ENCODE measurements at places on chromosomes 6 and 20.

DNA sequence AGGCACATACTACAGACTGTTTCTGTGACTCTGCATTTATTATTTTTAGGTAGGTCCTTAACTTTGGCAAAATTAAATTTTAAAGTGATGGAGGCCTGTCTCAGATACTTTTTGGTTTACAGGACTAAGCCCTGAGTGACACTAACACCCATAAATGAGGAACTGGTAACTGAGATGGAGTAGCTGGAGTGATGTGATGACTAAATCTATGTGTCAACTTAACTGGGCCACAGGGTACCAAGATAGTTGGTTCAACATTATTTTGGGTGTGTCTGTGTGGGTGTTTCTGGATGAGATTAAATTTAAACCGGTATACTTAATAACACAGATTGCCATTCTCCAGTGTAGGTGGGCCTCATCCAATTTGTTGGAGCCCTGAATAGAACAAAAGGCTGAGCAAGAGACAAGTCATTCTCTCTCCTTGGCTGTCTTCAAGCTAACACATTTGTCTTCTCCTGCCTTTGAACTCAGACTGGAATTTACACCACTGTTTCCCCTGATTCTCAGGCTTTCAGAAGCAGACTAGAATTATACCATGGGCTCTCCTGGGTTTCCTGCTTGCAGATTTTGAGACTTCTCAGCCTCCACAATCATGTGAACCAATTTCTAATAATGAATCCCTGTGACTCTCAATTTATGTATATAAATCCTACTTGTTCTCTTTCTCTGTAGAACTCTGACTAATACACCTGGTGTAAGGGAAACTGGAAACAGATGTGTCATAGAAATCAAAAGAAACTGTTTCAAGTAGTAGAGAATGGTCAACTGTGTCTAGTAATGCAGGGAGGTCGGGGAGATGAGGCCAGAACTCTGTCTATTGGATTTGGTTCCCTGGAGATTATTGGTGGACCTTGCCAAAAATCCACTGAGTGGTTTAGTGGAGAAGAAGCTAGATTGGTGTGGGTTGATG is 579.2 kb downstream of the EPM2A start:
- no peak for DNase-seq

GRCh38 chr6:53280207-53280606 is 68.5 kb downstream of the ELOVL5 start:
- no peak for DNase-seq

DNA sequence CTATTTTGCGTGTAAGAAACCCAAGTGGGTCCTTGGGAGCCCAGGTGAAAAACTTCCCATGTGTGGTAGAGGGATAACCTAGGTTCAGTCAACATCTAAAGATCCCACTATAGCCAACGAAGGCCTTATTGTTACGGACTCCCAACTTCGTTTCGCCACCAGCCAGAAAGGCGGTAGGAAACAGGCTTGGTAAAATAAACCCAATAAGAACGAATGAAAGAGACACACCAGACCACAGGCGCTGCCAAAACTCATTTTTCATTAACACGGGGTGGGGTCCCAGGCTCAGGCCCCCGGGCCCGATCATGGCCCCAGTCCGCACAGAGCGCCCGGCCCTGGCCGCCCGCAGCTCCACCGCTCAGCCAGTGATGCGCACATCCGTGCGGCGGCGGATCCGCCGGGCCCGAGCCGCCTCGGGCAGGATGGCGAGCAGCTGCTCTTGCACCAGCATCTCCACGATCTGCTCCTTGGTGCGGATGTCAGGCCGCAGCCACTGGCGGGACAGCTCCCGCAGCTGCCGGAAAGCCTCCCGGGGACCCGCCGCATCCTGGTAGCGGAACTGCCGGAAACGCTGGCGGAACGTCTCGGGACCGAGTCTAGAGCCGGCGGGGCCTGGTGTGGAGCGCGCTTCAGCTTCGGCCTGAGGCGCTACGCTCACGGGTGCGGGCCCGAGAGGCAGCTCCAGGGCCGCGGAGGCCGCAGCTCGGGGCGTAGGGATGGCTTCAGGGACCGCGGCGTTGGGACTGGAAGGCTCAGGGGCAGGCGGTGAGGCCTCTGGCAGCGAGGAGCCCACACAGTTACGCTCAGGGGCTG is 709 bp downstream of the SCAND1 start:
- DNase-seq, result peak; percentile 26

GRCh38 chr20:62980380-62980960 is 26.3 kb downstream of the BHLHE23 start:
- DNase-seq, result no peak

- no peak for DNase-seq
These were observed 19.2 kb downstream of the FKBP1A start for GRCh38 chr20:1373614-1374013.

DNA sequence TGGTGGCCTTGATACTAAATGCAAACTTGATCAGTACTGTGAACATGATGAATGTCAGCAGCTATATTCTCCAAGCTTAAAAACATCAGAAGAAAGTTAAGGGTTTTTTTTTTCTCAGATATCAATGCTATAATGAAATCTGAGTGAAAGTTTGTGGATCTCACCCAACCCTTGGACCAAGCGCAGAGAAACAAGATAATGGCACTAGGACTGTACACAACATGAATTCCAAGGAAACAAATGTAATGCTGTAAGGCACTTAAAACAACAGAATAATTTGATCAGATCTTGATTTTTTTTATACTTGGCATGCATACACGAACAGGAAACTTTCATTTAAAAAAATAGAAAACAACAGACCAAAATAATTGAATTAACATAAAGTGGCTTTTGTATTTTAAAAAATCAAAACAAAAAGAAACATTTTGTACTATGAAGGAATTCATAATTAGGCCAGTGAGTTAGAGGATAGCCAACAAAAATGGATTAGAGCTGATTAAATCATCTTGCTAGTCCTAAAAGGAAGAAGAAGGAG is 1154.0 kb upstream of the EYS start:
- no peak for DNase-seq

DNA sequence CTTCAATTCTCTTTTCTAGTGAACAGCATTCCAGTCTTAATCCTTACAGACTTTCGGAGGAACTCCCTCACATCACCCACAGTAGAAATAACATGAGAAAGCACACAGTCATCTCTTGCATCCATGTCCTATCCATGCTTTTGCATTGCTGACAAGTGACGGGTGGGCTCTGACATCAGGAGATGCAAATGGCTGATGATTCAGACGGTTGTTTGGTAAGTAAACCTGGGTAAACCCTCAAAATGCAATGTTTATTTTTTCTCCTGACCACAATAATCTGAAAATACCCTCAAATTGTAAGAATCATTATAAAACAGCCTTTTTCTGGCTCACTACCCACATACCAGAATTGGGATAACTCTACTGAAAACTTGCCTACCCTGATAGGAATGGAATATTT is 792.0 kb downstream of the MAFB start:
- no peak for DNase-seq

DNA sequence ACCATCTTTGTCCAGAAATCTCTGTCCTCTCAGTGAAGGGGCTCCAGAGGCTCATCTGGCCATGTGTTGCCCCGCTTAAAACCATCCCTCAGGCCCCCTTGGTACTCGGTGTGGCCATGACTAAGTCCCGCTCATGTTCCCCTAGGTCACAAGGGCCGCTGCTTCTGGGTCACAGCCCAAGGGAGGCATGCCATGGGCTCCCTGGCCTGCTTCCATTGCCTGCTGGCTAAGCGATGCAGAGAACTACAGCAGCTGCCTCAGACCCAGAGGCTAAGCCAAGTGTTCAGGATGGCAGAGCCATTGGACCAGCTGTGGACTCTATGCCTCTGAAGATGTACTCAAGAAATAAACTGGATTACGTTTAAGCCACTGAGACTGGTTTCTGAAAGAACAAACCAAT is 95.5 kb downstream of the ZFP64 start:
- no peak for DNase-seq

Data from GM18507 (cell line).